ENCODE measurements at places on chromosomes 4 and X. TPM values are rescaled to one million over a fixed set of nuclear protein-coding genes. Genes with fewer than 3 reads are reported as not detected.

The LONRF3 gene
- total RNA-seq: 0.17 TPM

The CTAG1A gene
- total RNA-seq: not detected

The ERAS gene
- not detected for total RNA-seq

The SPANXN3 gene
- not detected for total RNA-seq

The PPP2R2C gene
- total RNA-seq: 0.34 TPM

The INTU gene
- total RNA-seq: 4.1 TPM

The RBM46 gene
- total RNA-seq: under 0.01 TPM

The ADAMTS3 gene
- total RNA-seq: 4.1 TPM

The CNOT6L gene
- total RNA-seq: 8.0 TPM

The SHROOM4 gene
- 0.47 TPM for total RNA-seq

The PNCK gene
- total RNA-seq: 0.17 TPM

The MAGEC3 gene
- total RNA-seq: not detected

The EDNRA gene
- 18.7 TPM for total RNA-seq

The XKRX gene
- total RNA-seq: not detected

The TSPAN7 gene
- total RNA-seq: 0.17 TPM

The ITIH6 gene
- total RNA-seq: not detected

The ADAD1 gene
- not detected for total RNA-seq

The STARD8 gene
- 5.2 TPM for total RNA-seq

The GPRASP3 gene
- total RNA-seq: 9.1 TPM

The RTL9 gene
- under 0.01 TPM for total RNA-seq

The CT45A8 gene
- total RNA-seq: not detected

The PPA2 gene
- total RNA-seq: 61.6 TPM

The TMPRSS11F gene
- not detected for total RNA-seq

The HTRA3 gene
- total RNA-seq: 45.5 TPM

The CDX4 gene
- not detected for total RNA-seq

Data from bronchial smooth muscle cell (primary cell).